ENCODE measurements at places on chromosomes 2 and 18.

DNA sequence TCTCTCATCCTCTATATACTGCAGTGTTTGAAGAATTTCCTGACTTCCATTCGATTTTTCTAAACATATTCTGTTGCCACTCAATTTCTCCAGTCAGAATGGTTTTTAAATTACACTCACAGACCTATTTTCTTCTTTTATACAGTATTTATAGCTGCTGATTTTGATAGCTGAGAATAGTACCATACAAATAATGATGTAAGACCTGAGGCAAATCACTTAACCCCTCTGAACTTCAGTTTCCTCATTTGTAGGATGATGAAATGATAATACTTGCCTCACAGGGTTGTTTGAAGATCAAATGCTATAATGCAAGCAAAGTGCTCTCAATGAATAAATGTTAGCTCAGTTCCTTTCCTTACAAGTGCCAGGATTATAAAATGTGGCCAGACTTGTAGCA is 241.8 kb downstream of the CPS1 start:
- no peak for DNase-seq

GRCh38 chr2:189116087-189116486 is 63.5 kb downstream of the COL5A2 start:
- DNase-seq = no peak

DNA sequence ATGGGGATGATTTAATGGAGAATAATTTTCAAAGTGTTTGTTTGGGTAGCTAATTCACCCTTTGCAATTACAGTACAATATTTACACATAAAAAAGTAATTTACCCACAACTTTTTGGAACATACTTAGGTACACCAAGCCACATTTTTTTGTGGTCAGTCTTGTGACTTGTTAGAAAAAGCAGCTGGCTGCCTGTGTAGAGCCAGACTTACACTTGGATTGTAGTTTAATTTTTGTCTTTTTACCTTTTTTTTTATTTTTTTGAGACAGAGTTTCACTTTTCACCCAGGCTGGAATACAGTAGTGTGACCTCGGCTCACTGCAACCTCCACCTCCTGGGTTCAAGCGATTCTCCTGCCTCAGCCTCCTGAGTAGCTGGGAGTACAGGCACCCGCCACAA is 45.4 kb downstream of the RALBP1 start:
- no peak for DNase-seq

GRCh38 chr18:28725876-28726275 is 548.9 kb upstream of the CDH2 start:
- DNase-seq = no peak
